ENCODE measurements at places on chromosomes 12 and 14.

DNA sequence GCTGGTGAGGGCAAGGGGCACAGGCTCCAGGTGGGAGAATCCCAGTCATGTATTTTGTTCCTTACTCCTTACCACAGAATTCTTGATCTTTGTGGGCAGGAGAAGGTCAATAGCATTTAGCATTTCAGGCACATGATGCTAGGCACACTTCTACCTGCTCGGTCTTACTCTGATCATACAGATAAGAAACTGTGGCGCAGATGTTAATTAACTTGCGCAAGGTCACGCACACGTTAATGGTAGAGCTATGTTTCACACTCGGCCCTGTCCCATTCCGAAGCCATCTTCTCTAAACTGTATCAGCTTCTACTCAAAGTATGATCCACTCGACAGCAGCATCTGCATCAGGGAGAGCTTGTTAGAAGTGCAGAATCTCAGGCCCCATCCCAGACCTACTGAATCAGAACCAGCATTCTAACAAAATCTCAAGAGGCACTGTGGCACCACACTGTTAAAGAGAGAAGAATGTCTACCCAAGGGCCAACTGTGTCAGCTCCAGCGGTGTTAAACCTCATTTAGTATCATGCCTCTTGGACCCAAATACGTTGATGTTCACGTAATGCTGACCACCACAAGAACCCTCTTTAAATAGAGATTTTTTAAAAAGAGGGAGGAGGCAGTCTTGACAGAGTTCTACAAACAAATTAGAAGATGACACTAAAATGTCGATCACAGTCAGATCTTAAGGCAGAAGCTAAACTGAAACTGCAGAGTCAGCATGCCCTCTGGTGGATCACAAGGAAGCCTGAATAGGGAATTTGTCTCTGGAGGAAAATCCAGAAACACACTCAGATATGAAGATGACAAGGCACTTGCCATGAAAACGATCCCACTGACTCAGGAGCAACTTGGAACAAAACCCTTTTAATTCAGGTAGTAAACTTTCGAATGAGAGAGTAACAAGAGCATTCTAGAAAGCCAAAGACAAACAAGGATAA, 7.3 kb downstream of the STXBP6 start:
- DNase-seq = no peak

DNA sequence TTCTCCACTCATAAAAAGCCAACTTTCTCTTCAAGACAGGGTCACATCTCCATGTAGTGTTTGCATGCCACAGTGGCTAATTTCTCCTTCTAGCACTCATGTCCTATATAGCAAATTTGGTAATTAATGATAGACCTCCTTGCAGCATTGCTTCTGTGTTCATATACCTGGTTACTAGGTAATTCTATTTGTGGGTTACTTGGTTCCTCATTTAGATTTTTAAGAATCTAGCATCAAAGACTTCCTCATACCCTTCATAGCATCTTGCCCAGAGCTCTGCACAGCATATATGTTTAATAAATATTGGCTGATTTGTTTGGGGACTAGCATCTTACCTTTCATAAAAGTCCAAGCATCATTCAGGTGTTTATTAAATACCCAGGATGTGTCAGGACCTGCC, 152.1 kb downstream of the DUSP6 start:
- no peak for DNase-seq

GRCh38 chr12:94220804-94221203, 72.4 kb downstream of the PLXNC1 start:
- no peak for DNase-seq

GRCh38 chr12:120388691-120389481, 19.9 kb upstream of the MSI1 start:
- DNase-seq = peak; percentile 91

DNA sequence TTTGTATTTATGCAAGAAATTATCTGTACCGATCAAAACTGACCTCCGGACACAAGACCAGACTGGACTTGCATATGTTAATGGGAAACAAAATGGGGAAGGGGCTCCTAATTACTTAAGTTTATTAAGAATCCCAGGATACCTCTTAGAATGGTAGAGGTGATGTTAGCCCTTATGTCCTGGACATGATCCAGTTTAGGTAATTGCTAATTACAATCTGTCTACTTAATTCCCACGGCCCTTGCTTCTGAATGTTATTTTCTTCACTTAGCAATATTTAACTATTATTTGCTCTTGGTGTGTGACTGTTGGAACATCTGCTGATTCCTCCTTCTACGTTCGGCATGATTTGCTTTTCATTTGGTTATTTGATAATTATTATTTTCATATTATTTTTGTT, 644.0 kb downstream of the DIO2 start:
- DNase-seq = no peak

GRCh38 chr12:132427999-132428935, 61.7 kb upstream of the FBRSL1 start:
- peak; percentile 84 for DNase-seq

DNA sequence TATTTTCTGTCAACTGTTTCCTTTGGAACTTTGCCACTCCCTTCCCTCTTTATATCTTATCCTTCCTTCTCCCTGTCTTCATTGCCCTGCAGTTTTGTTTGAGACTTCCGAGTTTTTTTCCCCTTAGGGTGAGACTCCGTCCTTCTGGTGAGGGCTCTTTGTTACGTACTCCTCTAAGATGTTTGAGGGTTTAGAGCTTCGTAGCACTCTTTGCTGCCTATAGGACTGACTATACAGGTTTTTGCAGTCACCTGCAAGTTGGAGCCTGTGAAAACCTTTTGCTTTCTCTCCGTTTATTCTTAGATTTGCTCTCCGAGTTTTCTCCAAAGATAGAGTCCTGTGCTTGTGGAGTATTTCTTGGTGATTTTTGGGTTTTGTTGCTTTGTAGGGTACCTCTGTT, 41.7 kb upstream of the MYRFL start:
- DNase-seq = no peak

GRCh38 chr12:24127919-24128721, 178.7 kb upstream of the SOX5 start:
- no peak for DNase-seq

DNA sequence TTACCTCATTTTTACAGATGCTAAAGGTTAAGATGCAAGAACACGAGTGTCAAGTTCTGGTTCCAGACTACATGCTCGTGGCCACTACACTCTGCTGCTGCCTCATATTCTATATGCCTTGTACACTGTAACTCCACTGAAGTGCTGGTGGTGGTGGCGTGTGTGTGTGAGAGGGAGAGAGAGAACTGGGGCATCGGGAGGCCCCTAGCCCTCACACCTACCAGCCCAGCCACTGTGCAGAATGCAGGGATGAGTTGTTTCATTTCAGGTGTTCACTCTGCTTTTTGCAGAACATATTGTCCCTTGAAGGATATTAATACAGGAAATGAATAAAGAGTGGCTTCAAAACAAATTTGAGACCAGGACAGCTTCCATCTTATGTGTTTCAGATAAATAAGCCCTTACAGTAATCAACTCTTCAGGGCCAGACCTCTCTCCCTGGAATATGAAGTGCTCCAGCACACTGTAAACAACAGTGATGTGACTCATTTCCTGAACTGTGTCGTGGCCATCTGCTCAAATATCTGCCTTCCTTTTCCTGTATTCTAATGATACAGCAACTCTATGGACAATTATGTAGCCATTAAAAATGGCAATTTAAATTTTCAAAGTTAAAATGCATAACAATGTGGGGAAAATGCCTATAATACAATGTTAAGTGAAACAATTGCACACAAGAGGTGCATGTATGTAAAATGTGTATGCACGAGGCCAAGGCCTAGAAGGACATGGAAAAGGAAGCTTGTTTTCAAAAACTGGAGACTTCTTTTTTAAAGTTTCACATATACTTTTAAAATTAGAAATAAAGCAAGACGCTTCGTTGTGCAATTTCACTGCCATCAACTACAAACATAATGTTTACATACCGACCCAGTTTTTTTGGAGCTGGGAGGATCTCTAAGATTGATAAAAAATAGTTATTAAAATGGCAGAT, 215.4 kb downstream of the PELI2 start:
- DNase-seq = no peak

DNA sequence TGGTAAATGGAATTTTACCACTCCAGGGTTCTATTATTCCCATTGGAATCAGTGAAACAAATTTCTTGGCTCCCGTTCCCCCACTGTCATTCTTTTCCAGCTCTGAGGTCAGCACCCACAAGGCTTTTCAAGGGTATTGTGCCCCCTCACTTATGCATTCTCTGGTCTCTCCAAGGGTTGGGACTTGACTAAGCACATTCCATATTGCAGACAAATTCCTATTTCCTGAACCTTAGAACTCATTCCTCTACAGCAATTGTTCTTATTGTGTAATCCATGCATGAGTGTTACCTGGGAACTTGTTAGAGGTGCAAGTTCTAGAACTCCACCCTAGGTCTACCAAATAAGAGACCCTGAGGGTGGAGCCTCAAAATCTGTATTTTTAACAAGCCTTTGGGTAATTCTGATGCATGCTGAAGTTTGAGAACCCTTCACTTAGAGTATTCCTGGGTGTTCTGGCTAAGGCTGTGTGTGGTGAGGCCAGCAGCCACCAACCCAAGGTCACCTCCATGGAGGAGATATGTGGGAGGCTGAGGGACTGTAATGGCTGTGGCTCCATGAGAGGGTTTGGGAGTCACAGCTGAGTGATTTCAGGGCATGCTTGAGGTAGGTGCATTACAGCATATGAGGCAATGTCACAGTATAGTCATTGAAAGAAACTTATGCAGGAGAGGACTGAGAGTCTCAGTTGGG, 150.9 kb downstream of the TTC6 start:
- no peak for DNase-seq

DNA sequence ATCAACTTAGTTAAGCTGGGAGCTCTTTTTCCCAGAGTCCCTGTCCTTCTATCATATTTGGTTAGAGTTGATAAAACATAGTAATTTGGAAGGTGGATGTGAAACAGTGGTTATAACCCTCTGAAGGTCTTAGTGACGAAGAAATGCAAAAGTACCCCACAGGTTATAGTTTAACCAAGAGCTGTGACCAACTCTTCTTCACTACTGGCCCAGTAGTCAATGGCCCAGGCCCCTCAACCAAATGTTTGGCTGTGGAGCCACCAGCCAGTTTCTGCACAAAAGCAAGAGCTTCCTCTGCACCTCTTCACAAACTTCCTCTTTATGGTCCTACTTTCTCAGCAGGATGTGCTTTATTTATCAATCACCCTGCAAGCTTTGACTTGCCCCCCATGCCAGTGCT, 132.6 kb downstream of the BMP4 start:
- DNase-seq = no peak

DNA sequence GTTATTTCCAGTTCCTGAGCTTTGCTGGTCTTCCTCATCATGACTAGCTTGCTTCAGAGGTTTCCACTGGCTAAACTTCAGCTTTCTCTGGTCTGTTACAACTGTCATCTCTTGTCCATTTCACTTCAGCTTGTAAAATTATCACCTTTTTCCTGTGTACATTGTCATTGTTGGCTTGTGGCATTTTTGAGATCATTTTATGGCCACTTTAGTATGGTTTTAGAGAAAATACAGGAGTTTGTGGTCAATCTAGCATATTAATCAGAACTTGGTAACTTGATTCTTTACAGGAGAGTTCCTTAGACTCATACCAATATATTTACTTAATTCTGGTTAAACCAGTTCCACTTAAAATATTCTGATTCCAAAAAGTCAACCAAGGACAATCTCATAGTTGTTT, 235.9 kb upstream of the KITLG start:
- DNase-seq = no peak

GRCh38 chr14:90530523-90530922, 133.7 kb downstream of the CALM1 start:
- DNase-seq = no peak

DNA sequence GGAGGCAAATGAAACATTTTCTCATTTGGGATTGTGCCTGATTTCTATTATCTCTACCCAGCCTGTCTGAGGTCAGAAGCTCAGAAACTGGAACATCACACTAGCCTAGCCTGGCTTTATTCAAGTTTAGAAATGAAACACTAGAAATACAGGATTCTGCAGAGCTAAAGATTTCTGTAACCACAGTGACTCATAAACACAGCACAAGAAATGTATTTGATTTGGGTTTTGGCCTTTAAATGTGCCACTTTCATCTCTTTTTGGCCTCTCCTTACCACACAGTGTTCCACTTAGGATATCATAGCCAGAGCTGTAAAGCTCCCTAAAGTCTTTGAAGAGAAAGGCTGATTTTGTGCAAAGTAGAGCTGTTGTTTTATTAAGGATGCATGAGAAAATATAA, 307.5 kb downstream of the EMP1 start:
- no peak for DNase-seq

- no peak for DNase-seq
Observed at GRCh38 chr12:108248011-108248410, 91.1 kb downstream of the CMKLR1 start.

- DNase-seq = no peak
Observed at GRCh38 chr12:27899151-27899661, 73.3 kb downstream of the PTHLH start.

- DNase-seq = no peak
Observed at GRCh38 chr12:49825971-49826421, 2.2 kb downstream of the NCKAP5L start.

GRCh38 chr12:92703786-92704185, 997 bp downstream of the PLEKHG7 start:
- no peak for DNase-seq

DNA sequence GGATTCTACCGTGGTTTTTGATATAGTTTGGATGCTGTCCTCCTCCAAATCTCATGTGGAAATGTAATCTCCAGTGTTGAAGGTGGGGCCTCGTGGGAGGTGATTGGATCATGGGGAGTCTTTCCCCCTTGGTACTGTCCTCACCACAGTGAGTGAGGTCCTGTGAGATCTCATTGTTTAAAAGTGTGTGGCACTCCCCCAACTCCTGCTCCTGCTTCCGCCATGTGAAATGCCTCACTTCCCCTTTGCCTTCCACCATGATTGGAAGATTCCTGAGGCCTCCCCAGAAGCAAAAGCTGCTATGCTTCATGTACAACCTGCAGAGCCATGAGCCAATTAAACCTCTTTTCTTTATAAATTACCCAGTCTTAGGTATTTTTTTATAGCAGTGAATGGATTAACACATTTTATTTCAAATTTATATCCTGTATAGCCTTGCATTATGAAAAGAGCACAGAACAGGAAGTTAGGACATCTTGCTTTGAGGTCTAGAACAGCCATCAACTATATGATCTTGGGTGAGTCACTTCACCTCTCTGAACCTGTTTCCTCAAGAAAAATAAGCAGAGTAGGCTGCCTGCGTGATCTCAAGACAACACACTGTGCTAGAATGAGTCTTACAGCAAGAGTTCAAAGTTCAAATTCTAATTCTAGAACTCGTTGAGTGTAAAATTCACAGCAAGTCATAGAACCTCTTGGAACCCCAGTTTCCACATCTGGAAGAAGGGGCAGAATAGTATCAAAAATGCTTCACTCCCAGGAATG, 160.9 kb upstream of the EEA1 start:
- no peak for DNase-seq

GRCh38 chr12:74983917-74984316, 225.7 kb downstream of the KCNC2 start:
- no peak for DNase-seq

- DNase-seq = no peak
Observed at GRCh38 chr14:61217516-61217915, 63.6 kb downstream of the TMEM30B start.

GRCh38 chr12:92208613-92209121, 63.0 kb upstream of the BTG1 start:
- DNase-seq = no peak

Measured in ecto neural progenitor cell (in vitro differentiated cells).